ENCODE measurements at places on chromosomes 6 and 20.

DNA sequence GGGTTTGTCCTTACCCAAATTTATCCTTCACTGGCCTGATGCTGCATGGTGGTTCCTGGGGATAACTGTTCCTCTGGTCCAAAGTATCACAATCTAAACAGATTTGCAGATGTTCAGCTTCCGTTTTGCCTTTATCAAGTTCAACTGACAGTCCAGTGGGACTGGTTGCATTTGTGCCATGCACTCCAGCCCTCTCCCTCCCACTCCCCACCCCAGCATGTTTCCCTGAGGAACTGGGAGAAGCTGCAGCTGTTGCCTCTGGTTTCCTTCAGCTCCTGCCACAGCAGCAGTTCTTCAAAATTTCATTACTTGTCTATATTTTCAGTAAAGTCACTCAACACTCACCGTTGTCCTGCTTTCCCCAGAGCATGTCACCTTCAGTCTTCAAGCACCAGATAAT is 39.5 kb upstream of the KIF16B start:
- DNase-seq: no peak

GRCh38 chr6:66848244-66848953 is 1141.4 kb upstream of the EYS start:
- no peak for DNase-seq

GRCh38 chr6:5116243-5116991 is 31.3 kb downstream of the PPP1R3G start:
- peak; percentile 86 for DNase-seq

- no peak for DNase-seq
Measured at GRCh38 chr6:129889580-129889979, 28.5 kb upstream of the TMEM244 start.

DNA sequence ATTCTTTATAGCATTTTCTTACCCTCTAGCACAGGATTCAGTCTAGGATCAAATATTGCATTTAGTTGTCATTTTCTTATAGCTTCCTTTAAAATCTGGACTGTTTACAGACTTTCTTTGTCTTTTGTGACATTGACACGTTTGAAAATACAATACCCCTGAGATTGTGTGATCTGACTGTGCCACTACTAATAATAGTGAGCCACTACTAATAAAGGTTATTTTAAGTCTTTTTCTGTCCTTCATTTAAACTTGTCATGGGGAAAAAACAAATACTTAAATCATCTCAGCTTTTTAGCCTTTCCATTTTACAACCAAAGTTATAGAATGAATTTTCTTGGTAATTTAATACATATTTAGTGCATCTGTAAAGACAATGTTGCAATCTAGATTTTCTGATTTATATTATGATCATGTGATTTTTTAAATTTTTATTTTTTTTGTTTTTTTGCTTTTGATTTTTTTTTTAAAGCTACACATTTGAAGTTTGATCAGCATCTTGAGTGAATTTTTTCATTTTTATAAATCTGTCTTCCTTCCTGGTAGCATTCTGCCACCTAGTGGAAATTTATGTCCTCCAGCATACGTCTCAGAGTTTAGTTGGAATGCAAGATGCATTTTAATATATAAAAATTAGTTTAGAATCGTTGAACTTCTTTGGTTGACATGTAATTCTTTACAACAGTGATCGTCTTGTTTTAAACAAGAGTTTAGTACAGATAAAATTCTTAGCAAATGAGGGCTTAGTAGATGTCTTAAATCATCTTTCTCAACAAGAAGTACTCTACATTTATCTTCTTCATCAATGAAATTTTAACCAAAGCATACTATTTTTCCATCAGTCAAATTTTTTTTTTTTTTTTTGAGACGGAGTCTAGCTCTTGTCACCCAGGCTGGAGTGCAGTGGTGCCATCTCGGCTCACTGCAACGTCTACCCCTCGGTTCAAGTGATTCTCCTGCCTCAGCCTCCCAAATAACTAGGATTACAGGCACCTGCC is 119.4 kb downstream of the NCOA3 start:
- peak; percentile 40 for DNase-seq

- DNase-seq: no peak
Measured at GRCh38 chr20:31790401-31790800, 28.8 kb upstream of the MYLK2 start.
